ENCODE measurements at places on chromosomes 3 and 15.

DNA sequence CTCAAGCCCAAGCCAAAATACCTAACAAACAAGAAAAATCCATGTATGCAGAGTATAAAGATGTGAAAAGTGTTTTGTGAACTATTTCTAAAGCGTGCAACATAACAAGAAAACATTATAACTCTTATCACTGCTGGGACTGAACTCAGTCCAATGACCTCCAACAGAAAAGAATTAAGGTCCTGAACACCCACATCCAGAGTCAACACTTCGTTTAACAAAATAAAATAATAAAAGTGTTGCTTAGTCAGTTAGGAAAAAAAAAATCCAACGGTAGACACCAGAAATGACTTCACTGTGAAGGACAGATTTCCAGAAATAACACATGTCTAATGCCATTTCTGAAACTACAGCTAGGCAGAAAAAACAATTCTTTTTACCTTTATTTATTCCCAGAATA lies 28.0 kb downstream of the MB21D2 start:
- no peak for DNase-seq

- no peak for DNase-seq
These were observed 146.7 kb downstream of the NAALADL2 start for GRCh38 chr3:175005881-175006280.

DNA sequence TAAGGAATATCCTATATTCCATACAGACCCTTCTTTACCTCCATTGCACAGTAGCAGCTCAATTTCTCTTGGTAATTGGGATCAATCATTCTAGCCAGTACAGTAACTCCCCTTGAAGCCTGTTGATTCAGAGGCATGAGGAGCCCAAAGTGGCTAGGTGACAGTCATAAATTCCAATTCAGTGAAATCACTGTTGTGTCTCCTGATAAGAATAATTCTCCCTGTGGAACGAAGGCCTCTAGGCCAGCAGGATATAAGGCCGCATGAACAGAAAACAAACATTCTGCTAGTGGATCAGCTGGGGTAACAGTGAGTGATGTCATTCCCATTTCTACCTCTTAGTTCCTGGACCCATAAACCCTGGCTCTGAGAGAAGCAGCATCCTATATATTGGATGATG lies 696.3 kb downstream of the NR2F2 start:
- DNase-seq = no peak

GRCh38 chr3:79362571-79363270 lies 405.1 kb downstream of the ROBO1 start:
- no peak for DNase-seq

DNA sequence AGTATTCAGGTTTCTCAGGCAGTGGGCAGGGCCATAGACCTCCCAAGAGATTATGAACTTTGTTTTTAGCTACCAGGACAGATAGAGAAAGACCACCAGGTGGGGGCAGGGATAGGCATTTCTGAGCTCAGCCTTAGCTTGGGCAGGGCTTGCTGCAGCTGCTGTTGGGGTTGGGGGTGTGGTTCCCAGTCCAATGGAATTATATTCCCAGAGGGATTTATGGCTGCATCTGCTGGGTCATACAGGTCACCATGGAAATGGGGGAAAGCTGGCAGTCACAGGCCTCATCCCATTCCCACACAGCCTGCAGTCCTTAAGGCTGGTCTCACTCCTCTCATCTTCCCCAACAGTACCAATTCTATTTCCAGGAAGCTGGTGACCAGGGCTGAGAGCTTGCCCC lies 144.6 kb upstream of the ZPLD1 start:
- no peak for DNase-seq

DNA sequence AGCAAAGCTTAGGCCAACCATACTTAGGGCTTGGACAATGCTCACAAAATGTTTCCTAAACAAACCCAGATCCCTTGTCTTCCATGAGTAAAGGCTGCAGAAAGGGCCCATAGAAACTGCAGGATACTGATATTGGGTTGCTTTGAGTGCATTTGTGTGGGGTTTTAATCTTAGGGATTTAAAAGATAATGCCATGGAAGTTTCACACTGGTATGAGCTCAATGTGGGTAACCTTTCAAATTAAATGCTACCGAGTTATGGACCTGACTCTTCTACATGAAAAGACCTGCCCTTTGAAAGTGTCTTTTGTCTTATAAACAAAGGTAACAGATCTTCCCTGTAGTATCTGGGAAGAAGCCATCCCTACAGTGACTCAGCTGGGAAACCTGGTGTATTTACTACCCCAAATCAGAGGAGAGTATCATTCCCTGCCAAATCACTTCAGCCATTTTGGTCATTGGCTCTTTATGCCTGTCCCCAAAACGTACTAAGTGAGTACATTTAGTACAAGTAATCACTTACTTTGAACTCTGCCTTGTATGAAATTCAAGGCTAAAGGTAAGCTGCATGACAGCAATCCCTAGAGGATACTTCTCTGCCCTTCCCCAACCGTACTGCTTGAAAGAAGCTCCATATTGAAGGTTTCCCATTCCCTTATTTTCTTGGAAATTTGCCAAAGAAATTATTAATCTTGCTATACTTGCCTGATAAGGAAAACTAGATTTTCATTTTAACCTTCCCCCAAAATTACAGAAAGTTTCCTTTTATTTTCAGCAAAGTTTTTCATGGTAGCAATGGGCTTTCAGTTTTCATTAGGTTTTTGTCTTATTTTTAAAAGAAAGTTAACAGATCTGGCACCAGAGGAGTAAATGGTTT lies 7.2 kb downstream of the TM4SF1 start:
- DNase-seq = no peak

DNA sequence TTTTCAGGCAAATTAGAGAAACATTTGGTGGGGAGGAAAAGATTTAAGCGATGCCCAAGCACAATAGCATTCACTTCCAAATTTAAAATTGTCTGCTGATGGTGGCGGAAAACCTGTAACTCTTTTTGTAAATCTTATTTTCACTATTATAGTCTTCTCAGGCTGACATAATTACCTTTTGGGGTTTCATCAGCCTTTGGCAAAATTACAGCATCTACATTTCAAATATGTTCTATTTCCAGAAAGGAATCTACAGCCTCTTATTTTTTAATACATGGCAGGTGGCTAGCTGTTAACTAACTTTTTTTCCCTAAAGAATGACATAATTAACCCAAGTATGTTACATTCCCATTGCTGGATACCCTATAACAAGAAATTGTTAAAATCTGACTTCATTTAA lies 391.5 kb upstream of the CCDC54 start:
- DNase-seq = no peak

GRCh38 chr3:97197083-97197482 lies 382.7 kb downstream of the EPHA6 start:
- DNase-seq = no peak

GRCh38 chr3:171704002-171704401 lies 106.3 kb downstream of the PLD1 start:
- DNase-seq = peak; percentile 18

- DNase-seq = no peak
These were observed 85.4 kb downstream of the TIGIT start for GRCh38 chr3:114379266-114379665.

GRCh38 chr3:188598894-188599293 lies 444.9 kb downstream of the LPP start:
- DNase-seq = no peak

- DNase-seq = no peak
These were observed 594.4 kb downstream of the FOXP1 start for GRCh38 chr3:70989174-70989573.

DNA sequence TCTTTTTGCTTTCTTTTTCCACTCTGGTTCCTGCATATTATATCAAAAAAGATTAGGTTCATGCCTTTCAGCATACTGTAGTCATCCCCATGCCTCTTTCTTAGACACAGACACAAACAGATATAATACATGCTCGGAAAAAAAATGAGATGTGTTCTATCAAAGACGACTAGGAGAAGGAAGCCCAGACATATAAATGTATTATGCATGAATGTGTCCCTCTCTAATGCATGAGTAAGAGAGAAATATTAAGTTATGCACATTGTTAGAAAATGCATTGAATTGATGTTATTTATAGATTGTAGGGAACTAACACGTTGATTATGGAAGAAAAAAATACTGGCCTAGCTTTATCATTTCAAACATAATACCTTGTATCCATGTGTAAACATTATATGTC lies 252.4 kb upstream of the BCHE start:
- no peak for DNase-seq

DNA sequence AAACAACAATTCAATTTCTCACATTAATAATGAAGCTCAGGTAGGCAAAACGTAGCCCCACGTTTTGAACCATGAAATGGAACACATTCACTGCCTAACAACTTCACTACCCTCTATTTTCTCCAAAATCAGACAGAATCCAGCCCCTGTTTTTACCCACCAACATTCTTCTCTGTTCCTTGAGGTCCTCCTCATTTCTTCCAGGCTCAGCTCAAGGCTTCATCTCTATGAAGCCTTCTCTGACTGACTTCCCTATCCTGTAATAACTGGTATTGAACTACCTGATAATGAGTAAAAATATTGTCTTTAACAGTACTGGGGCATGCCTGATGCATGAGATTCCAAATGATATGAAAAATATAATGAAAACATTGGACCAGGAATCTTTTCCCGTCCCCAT lies 2.2 kb downstream of the TFRC start:
- DNase-seq = no peak

GRCh38 chr3:14770591-14770990 lies 48.2 kb upstream of the FGD5 start:
- no peak for DNase-seq

DNA sequence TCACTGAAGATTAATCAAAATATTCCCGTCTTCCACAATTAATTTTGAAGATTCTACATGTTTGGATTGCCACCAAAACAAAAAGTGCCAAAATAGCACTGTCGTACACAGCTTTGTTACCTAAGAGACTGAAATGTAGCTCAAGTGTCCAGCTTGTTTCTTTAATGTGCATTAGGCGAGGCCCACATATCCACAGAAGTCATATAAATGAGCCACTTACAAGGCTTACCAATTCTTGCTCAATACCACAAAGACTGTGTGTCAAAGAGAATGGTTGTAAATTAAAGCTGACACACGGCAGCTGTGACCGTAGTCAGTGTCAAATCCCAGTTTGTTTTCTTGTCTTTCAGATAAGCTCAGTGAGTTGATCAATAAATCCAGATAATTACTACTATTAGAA lies 639.4 kb upstream of the TBL1XR1 start:
- DNase-seq = no peak

GRCh38 chr3:128079823-128080222 lies 27.6 kb downstream of the SEC61A1 start:
- no peak for DNase-seq

DNA sequence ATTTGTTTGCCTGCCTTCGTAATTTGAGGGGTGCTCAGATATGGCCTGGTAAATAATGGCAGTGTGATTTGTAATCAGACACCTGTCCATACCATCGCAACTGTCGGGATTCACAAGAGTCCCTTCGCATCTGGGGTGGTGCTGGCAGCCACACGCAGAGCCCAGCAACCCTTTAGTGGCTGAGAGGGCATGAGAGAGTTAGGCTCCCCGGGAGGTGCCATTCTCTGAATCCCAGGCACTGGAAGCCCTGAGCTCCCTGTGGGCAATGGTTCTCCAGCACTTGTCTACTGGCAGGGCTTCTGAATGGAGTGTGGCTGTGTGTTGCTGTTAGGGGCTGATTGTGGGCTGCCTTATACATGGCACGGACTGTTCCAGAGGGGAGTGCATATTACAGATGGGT lies 230.1 kb downstream of the EBLN2 start:
- DNase-seq = no peak

GRCh38 chr3:22731901-22732300 lies 471.2 kb upstream of the UBE2E2 start:
- no peak for DNase-seq

DNA sequence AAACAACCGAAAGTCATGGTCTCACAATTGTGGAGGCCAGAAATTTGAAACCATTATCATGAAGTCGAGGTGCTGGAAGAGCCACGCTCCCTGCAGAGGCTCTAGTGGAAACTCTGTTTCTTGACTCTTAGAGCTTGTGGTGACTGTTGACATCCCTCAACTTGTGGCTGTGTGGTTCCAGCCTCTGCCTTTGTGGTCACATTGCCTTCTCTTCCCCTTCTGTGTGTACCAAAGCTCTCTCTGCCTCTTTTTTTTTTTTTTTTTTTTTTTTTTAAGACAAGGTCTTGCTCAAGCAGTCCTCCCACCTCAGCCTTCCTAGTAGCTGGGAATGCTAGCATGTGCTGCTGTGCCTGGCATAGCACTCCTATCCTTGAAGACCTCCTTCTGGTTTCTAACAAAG lies 48.7 kb upstream of the CRTC3 start:
- DNase-seq = no peak

Data from smooth muscle cell of the brain vasculature (primary cell).